Peyer's patch (tissue), 4 donors: ENCODE measurements at places on chromosomes 2 and 18.

DNA sequence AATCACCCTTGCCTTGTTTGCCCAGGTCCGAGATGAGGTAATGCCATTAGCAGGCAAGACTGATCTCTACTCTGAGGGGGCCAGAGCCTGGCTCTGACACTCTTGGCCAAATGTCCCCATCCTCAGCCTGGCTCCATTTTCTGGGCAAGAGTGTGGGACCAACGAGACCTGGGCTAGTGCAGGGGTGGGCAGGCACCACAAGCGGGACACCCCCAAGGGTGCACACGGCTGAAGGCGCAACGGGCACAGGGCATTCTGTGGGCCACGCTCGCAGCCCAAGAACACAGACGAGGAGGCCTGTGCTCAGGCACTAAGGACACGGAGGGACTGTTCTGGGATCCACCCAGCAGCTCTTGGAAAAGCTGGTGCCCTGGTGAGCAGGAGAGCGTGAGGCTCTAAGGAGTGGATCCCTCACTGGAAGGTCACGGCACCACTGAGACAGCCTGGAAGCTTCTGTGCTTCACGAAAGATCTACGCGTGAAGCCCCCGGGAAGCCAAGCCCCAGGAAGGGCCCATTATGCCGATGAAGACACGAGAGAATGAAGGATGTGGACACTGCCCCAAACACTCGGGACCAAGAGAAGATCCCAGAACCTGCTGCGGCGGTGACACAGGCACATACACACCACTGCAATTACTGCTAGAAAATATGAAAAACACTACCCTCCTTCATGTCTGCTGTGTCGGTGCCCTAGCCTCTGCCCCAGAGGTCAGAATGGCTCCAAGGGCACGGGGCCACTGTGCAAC, 138.2 kb downstream of the HDAC4 start:
- H3K27ac ChIP-seq = no peak overlapping the region
- H3K27me3 ChIP-seq = no peaks in the 10 kb centered on the region
- H3K36me3 ChIP-seq = no peaks in the 10 kb centered on the region
- DNase-seq = no peak
- H3K4me1 ChIP-seq = peaks cover 44% of the 10 kb centered on the region

- H3K4me3 ChIP-seq = no peak overlapping the region
- H3K27ac ChIP-seq = no peak overlapping the region
- DNase-seq = no peak
Observed at GRCh38 chr2:231469583-231469950, 5.3 kb upstream of the NCL start.

- H3K36me3 ChIP-seq = no peaks in the 10 kb centered on the region
- no peak for DNase-seq
- peak overlapping the region; percentile 80 for H3K27ac ChIP-seq
- peak overlapping the region; percentile 90 for H3K4me3 ChIP-seq
- H3K4me1 ChIP-seq = no peaks in the 10 kb centered on the region
- H3K27me3 ChIP-seq = no peaks in the 10 kb centered on the region
Observed at GRCh38 chr2:32277363-32277673, 386 bp upstream of the YIPF4 start.

DNA sequence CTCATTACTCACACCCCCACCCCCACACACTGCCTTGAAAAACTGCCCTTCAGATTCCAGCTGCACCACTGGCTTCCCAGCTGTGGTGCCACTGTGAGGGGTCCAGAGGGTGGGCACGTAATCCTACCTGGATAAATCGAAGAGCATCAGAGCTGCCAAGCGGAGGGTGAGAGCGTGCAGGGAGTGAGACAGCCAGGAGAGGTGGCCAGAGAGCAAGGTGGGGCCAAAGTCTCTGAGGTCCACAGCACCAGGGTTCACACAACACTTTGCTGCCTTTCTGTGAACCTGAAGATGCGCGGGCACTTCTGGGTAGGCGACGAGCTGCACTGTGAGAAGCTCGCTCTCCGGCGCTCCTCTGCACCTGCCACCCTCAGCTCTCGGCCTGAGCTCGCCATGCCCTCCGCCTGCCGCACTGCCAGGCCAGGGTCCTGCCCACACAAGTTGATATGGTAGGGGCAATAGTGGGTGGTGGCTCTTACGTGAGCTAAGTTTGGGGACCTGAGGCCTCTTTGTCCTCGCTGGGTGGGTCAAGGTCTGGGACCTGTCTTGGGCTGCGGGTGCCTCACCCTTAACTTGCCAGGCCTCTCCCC, 83.9 kb downstream of the MARCO start:
- no peak for DNase-seq
- no peaks in the 10 kb centered on the region for H3K36me3 ChIP-seq
- no peaks in the 10 kb centered on the region for H3K4me1 ChIP-seq
- no peak overlapping the region for H3K4me3 ChIP-seq
- no peaks in the 10 kb centered on the region for H3K27me3 ChIP-seq

DNA sequence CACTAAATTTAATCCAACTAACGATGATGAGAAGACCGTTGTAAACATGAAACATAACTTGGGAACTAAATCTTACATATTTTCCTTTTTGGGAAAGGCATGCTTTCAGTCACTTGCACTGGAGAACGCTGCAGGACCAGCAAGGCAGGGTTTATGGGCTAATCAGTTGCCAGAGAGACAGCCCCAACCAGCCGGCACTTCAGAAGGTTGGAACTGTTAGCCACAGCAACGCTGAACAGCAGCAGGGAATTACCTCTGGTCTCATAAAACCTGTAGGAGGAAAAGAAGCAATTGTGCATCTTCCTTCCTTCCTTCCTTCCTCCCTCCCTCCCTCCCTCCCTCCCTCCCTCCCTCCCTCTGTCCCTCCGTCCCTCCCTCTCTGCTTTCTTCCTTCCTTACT, 33.9 kb upstream of the SIX2 start:
- no peaks in the 10 kb centered on the region for H3K27me3 ChIP-seq
- no peaks in the 10 kb centered on the region for H3K36me3 ChIP-seq
- H3K27ac ChIP-seq = no peak overlapping the region
- no peak overlapping the region for H3K4me3 ChIP-seq

- H3K4me3 ChIP-seq = no peak within 1 kb of the TSS
- no peak within 1 kb of the TSS for H3K27ac ChIP-seq
- H3K27me3 ChIP-seq = no peaks in the 10 kb centered on the region
- H3K4me1 ChIP-seq = no peaks in the 10 kb centered on the region
Observed at GRCh38 chr2:219309278-219309677, at the start of gene PTPRN. Gene PTPRN (minus strand): TSS chr2:219309401. CDS start chr2:219309332, 69 bp downstream.

- no peak overlapping the region for H3K4me3 ChIP-seq
- H3K36me3 ChIP-seq = no peaks in the 10 kb centered on the region
- no peak overlapping the region for H3K27ac ChIP-seq
- no peak for DNase-seq
- no peaks in the 10 kb centered on the region for H3K4me1 ChIP-seq
Observed at GRCh38 chr2:234708091-234708683, 211.3 kb upstream of the ARL4C start.

DNA sequence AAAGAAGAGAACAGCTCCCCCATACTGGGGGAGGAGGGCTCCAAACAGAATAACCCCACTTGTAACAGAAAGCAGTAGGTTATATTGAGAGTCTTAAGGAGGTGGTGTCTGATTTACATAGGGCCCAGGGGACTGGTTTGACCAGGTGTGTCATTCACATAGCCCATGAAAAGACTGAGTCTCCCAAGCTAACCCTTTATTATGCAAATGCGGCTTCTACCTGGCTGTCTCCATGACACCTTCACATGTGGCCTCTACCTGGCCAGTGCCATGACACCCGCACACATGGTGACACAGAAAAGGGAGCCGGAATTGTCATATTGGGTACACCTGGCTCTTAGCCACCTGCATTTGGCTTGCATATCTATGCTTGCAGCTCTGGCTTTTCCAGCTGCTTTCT, 1057.2 kb upstream of the PIK3C3 start:
- H3K27ac ChIP-seq = no peak overlapping the region
- H3K27me3 ChIP-seq = no peaks in the 10 kb centered on the region
- no peak for DNase-seq

DNA sequence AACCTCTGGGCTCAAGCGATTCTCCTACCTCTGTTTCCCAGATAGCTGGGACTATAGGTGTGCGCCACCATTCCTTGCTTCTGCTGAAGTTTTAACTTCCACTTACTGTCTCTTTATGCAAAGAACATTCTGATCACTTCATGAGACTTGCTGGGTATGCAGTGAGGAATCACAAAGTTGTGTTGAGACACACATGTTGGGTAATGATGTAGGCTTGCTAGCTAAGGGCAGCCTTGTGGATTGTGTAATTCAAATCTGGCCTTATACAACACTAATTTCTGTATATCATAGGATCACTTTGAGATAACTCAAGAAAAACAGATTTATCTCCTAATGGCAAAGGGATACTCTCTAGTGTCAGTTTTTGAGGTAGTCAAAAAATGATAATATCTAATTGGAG, 24.2 kb downstream of the XRCC5 start:
- H3K27ac ChIP-seq = no peak overlapping the region
- no peak for DNase-seq
- no peaks in the 10 kb centered on the region for H3K36me3 ChIP-seq
- H3K4me1 ChIP-seq = no peaks in the 10 kb centered on the region
- no peaks in the 10 kb centered on the region for H3K27me3 ChIP-seq

DNA sequence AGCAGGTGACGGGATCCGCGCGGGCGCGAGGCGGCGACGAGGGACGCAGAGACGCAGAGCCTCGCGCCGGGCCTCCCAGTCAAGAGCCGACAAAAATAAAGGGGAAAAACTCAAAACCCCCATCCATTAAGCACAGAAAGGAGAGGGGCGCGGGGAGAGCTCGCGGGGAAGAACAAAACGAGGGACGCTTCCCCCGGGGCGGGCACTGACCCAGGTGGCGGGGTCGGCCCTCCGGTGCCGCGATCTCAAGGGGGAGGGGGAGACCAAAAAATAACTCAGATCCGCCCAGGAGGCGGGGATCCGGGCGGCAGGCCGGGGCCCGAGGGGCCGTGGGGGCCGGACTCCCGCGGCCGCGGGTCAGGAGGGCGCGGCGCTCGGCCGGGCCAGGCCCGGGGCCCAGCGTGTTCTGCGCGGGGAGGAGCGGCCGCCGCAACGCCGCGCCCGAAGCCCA, 597 bp downstream of the RNF103 start:
- H3K4me1 ChIP-seq = no peaks in the 10 kb centered on the region
- H3K27me3 ChIP-seq = no peaks in the 10 kb centered on the region
- DNase-seq = peak; percentile 76
- peak overlapping the region; percentile 98 for H3K27ac ChIP-seq
- no peaks in the 10 kb centered on the region for H3K36me3 ChIP-seq

GRCh38 chr2:196988639-196989038, 62.1 kb upstream of the PGAP1 start:
- DNase-seq = no peak
- no peaks in the 10 kb centered on the region for H3K4me1 ChIP-seq
- no peaks in the 10 kb centered on the region for H3K27me3 ChIP-seq
- no peak overlapping the region for H3K4me3 ChIP-seq
